ENCODE measurements at places on chromosomes 6 and 20. TPM values are rescaled to one million over a fixed set of nuclear protein-coding genes. Genes with fewer than 3 reads are reported as not detected.

DNA sequence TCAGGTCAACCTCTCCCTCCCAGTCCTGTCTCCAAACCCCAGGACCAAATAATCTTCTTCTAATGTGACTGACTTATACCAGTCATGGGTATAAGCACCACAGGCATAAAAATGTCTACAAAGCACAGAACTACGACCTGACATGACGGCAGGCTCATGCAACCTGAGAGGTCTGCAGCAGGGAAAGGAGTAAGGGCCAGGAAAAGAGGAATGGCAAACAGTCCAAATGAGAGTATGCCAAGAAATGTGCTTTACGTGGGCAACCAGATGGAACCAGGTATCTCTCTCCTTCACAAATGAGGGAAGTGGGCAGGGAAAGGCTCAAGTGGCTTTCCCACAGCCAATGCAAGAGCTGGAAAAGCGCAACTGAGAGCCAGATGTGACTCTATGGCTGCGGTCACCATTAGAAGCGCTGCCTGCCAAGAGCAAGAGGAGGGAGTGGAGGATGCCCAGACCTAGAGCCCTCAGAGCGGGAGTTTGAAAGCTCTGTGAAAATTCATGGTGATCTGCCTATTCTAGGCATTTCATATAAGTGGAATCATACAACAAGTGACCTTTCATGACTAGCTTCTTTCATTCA is 6.0 kb downstream of the APMAP start:
- no peaks in the 10 kb centered on the region for H3K36me3 ChIP-seq
- H3K27ac ChIP-seq, result peak overlapping the region; percentile 81
- DNase-seq, result peak; percentile 86
- H3K27me3 ChIP-seq, result no peaks in the 10 kb centered on the region
- peaks cover 78% of the 10 kb centered on the region for H3K4me1 ChIP-seq
- no peak overlapping the region for H3K4me3 ChIP-seq

DNA sequence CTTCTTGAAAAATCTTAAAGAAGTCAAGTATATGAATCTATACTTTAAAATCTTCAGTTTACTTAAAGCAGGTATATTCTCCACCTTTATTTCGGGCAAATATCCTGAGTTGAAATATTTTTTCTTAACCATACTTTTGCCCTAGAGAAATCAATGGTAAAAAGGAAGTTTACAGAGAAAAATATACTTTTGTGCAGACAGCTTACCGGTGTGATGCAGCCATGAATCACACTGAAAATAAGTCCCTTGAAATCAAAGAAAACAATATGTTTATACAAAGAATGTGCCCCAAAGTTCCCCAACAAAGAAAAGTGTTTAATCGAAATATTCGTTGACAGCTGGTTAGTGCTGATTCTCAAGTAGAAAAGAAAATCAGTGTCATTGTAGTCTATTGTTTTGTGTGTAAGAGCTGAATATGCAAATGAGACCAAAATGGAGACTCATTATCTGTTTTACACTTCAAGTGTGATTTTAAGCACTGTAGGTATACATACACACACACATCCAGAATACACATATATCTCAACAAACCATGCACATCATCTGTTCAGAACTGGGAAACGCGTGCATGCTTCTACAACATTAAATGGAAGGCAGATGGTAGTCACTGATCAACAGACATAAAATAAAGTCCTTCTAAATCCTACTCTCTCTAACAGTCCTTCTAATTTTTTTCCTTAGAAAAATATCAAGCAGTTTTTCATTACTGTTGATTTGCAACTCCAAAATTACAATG is 73.3 kb downstream of the BTBD9 start:
- no peaks in the 10 kb centered on the region for H3K36me3 ChIP-seq
- no peak for DNase-seq
- H3K27me3 ChIP-seq, result no peaks in the 10 kb centered on the region
- H3K27ac ChIP-seq, result no peak overlapping the region
- H3K4me3 ChIP-seq, result no peak overlapping the region

DNA sequence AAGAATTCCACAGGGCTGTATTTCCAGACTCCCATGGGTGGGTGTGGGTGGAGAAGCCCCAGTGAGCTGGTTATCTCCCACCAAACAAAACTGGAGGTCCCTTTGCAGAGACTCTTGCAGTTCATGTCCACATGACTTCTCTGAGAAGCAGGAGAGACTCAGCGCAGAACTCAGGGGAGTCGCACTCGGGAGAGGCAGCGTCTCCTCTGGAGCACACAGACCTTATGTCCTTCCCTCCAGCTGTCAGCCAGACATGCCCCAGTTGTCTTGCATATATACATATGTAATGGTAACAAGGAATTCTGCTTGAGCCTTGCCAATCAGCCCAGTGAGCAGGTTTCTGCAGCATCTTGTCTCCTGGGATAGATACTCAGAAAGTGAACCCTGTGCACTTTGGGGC is 23.8 kb downstream of the MYT1 start:
- H3K27me3 ChIP-seq, result no peaks in the 10 kb centered on the region
- no peaks in the 10 kb centered on the region for H3K4me1 ChIP-seq
- no peak overlapping the region for H3K4me3 ChIP-seq
- H3K27ac ChIP-seq, result no peak overlapping the region

TNXB gene
- total RNA-seq, result 110 TPM

XKR7 gene
- total RNA-seq, result not detected
